ENCODE measurements at places on chromosomes 5 and 9.
A peak's percentile ranks its signal among the peaks of the same experiment; 100 is the strongest.

GRCh38 chr5:78929833-78930232 is 55.3 kb downstream of the ARSB start:
- no peak for DNase-seq

DNA sequence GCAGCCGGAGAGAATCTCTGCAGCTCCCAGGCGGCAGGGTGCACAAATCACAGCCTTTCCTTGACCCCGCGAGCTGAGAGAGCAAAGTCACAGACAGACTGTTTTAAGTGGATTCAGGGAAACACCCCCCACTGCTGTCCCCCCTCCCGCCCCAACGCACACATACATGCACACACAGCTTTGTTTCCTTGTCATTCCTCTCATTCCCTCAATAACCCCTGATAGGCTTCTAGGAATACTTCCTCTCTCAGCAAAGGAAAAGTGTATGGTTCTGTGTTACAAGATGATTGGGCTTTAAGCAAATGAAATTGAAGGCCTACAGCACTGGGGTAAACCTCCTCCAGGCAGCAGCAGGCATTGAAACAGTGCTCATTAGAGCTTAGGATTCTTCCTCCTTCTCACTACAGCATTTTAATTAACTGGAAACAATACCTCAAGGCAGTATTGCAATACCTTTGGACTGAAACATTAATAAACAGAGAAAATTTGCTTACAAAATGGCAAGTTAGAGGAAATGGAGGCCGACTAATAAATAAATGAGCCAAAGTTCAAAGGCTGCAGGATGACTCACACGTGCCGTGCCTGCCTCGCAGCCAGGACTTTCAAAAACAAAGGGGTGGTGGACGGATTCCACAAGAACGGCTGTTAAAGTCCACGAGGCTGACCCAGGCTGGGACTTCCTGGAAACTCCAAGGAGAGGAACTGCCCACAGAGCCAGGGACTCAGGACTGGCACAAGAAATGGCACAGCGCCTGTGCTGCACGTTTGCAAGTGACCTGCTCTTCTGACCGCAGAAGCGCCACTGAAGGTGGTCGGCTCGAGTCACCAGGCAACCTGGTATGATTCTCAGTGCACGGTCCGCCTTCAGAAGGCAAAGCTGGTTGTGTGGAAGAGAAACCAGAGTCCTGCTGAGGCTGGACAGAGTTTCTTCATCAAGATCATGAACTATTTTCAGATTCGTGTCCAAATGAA is 236.2 kb downstream of the SYK start:
- DNase-seq: no peak

DNA sequence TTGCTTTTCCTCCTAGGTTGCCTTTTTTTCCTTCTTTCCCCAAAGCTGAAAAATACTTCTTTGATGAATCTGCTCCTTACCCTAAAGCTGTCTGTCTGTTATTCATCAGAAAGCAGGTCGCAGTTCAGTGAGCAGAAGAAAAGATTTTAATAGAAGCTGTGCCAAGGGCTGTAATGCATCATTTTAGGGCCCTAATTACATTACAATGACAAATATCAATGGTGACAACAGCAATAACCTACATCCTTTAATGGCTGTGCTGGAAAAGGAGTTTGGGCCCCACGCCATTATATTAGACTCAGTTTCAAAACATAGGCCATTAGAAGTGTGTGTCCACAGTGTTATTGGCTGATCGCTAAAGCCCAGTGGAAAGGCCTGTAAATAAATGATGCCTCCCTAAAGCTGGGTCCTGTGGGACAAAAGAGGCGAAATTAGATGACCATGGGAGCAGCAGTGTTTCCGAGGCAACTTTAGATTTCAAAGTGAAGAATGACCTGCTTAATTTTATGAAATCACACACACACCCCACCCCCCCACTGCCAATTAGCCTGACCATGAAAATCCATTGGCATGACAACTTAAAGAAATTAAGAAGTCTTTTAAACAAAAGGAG is 38.4 kb downstream of the TLE4 start:
- DNase-seq: no peak

- no peak for DNase-seq
Measured at GRCh38 chr9:121160025-121160424, 41.6 kb downstream of the RAB14 start.

GRCh38 chr9:34506623-34507022 is 16.2 kb downstream of the ENHO start:
- no peak for DNase-seq

- DNase-seq: no peak
Measured at GRCh38 chr5:11105696-11106095, 344.7 kb upstream of the DAP start.

DNA sequence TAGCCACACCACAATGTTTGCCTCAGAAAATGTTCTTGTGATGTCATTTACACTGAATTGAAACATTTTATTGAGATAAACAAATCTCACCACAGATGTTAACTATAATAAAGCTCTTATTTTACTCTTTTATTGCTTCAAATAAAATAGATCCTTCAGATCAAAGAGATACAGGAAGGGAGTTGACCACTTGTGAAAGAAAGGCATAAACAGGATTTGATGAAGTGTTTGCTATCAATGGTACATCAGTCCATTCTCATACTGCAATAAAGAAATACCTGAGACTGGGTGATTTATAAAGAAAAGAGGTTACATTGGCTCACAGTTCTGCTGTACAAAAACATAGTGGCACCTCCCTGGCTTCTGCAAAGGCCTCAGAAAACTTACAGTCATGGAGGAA is 40.2 kb upstream of the OR13F1 start:
- DNase-seq: no peak

DNA sequence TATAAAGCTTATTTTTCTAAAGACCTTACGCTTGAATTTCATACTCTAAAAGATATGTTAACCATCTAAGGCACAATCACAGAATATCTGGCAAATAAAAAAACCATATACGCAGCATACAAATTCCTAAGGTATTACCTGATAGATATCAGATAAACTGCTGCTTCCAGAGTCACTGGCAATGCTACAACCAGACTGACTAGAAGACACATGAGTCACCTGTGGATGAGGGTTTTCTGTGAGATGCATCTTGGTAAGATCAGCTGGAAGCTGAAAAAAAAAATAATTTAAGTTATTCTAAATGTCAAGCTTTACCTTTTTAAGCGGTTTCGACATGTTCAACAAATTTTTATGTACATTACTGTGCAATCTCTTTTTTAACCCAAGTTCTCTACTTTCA is 113.8 kb downstream of the RAPGEF6 start:
- no peak for DNase-seq

DNA sequence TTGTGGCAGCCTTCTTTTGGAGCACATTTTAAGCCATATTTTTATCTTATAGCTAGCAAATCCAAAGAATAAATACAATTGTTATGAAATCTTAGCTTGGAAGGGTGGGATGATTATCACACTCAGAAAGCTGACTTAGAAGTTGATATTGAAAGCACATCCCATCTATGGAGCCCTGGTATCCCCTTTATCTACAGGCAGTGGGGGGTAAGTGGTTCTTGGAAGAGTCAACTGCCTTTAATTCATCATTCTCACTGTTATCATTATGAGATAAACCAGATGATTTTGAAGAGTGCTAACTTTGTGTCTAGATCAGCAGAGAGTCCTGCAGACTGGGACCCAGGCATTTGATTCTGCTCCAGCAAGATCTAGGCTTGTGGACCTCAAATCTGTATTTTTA is 3.0 kb downstream of the LCP2 start:
- no peak for DNase-seq

GRCh38 chr9:130557077-130557468 is 22.3 kb upstream of the FUBP3 start:
- no peak for DNase-seq

DNA sequence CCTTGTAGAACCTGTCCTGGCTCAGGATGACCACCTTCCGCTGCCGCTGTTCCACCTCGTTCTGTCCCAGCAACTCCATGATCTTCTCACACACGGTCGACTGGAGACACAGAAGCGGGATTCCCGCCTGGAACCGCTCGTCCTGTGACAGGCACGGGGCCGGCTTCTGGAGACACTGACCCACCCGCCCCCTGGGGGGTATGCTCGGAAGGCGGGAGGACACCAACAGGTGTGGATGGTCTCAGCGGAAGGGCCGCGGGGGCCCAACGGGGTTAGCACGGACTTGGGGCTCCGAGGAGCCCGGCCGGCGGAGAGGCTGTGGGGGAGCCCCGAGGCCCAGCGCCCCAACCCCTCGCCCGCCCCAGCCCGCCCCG is 530 bp downstream of the UCK1 start:
- DNase-seq: peak; percentile 26

GRCh38 chr5:64292611-64293215 is 127.1 kb downstream of the RNF180 start:
- no peak for DNase-seq

DNA sequence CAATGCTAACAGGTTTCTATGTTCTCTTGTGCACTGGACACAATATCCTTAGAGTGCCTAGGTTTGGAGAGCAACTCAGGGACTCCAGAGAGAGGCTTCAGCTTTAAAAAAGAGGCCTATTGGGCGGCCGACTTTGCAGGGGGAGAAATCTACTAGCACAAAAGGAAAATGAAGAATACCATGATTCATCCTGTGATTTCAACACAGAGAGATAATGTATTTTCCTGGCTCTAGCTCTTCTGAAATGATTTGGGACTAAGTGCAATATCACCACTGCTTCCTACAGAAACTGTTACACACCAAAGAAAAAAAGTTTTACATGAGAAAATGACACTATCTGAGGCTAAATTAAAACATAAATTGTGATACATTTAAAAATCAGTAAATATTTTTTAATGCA is 146.1 kb upstream of the TSLP start:
- DNase-seq: no peak

- no peak for DNase-seq
Measured at GRCh38 chr5:144219869-144220268, 49.2 kb downstream of the KCTD16 start.

DNA sequence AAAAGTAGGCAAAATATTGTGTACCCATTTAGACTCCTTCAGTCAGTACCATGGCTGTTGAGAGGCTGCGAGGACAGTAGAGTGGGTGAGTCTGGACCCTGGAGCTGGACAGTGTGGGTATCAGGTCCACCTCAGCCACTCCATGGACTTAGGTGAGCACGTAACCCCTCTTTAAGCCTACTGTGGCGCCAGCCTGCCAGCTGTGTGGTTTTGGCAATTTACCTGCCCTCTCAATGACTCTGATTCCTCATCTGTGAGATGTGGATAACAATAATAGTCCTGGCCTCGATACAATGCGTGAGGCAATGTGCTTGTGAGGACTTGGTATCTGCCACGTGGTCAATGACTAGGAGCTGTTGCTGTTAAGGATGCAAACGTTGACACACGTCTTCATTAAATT is 17.9 kb downstream of the SLC1A3 start:
- no peak for DNase-seq

- no peak for DNase-seq
Measured at GRCh38 chr9:81132796-81133195, 556.6 kb downstream of the TLE1 start.

DNA sequence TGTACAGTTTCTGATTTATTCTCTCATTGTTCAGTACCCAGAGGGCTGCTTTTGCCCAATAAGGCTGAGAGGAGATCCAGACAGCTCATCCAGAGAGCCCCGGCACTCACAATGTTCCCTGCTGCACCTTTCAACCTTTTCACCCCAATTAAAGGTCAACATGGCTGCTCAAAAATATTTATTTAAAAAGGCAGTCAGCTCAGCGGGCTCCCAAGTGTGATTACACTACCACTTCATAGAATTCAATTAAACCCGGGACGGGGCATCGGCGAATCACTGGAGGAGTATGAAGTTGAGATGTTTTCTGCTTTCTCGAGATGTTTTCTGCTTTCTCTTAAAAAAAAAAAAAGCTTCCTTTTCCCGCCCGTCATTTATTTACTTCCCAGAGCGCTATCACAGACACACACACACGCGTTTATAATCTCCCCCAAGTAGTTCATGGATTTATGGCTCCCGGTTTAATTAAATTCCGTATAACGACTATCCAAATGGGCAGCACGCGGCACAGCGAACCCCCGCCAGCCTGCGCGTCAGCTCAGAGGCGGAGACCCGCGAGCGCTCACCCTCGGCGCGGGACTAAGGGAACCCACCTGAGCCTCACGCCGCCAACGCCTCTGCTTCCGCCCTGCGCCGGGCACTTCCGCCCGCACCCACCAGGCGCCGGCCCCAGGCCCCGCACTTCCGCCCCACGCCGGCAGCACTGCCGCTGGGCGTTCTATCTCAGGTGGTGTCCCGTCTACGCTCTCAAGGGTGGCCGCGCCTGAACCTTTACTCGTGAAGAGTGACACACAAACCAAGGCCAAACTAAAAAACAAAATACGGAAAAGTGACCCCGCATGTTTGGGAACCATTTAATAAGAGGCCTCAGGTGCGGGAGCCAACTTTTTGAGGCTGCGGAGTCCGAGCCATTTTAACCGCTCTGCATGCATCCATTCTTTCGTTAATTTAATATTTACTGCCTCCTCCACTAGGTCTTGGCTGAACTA is at the start of gene C5orf63:
Gene C5orf63 (minus strand): TSS at position 642 of the 986 bp plus-strand sequence. CDS start 14,507 bp downstream, outside the sequence.
- DNase-seq: peak; percentile 78

GRCh38 chr5:113660206-113660605 is 146.7 kb downstream of the YTHDC2 start:
- DNase-seq: no peak
